CD4-positive, alpha-beta T cell treated with Interleukin-6 at 100 ng/mL for 8 hours (primary cell): ENCODE measurements at places on chromosomes 7 and 10.

DNA sequence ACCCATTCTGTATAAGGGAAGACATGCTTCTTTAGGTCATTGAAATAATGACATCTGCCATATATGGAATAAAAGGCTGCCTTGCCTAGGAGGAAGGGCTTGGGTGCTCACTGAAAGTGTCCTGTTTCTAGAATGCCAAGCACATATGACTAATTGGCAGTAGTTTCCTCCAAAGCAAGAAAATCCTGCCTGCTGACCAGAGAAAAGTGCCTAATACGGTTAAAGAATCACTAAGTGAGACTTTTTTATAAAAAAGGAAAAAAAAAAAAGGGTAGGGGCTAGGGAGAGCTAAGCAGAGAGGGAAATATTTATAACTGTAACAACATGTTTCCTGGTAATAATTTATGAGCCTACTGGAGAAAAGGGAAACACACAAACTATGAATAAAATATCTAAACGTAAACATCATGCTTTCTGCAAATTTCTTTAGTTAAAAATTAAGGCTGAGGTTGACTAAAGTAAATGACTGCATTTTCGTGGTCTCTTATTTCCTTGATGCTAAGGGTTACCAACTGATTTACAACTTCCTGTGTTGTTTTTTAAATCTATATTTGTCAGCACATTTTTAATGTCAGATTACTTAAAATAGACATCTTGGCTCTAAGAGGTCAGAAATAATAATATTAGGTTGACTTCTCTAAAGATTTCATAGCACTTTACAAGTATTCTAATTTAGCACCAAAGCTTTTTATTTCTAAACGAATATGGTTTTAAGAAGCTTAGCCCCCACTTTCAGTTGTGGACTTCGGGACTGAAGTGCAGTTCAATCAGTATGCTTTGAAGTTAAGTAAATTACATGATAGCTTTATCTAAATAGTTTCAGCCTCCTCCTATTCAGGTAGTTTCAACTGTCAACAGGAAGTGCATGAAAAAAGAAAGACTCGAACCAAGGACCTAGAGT lies 89.6 kb downstream of the CABCOCO1 start:
- DNase-seq, result no peak

DNA sequence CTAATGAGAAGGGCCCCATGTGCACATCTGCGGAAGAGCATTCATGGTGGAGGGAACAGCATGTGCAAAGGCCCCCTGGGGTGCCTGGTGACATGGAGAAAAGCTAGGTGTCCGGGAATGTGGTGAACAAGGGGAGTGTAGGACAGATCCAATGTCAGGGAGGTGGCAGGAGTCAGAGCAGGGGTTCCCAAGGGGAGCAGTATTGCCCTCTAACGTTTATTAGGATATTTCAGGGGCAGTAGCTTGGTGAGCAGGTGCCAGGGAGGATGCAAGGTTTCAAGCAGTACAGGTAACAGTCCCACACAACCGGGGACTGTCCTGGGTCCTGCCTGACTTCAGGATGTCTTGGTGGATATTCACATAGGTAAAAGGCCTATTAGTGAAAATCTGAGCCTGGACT lies 209.6 kb downstream of the EMX2 start:
- DNase-seq, result no peak

DNA sequence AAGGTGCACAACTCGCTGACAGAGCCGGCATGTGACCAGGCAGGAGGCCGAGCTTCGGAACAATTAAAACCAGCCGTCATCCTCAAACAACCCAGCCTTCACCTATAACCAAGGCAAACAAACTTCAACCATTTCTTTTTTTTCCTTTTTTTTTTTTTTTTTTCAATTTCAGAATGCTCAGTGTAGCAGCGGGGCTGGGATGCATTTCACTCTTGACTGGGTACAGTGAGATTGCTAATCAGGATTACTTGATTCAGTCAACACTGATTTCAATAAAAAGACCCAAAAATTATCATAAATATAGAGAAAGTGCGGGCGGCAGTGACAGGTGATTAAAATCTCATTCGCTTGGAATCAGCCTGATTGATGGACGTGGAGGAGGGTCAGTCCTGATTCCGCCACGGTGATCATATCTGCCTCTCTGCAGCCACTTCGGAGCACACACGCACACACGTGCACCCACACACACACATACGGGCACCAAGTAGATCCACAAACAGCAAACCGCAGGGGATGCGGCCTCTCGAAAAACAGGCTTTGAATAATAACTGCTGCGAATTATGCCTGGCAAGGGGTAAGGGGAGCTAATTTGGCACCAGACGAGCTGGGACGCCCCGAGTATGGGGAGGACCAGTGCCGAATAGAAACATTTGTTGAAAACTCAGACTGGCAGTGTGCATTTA lies 31.2 kb downstream of the EBF3 start:
- no peak for DNase-seq

GRCh38 chr10:9621216-9621615 lies 1396.5 kb upstream of the CELF2 start:
- no peak for DNase-seq

DNA sequence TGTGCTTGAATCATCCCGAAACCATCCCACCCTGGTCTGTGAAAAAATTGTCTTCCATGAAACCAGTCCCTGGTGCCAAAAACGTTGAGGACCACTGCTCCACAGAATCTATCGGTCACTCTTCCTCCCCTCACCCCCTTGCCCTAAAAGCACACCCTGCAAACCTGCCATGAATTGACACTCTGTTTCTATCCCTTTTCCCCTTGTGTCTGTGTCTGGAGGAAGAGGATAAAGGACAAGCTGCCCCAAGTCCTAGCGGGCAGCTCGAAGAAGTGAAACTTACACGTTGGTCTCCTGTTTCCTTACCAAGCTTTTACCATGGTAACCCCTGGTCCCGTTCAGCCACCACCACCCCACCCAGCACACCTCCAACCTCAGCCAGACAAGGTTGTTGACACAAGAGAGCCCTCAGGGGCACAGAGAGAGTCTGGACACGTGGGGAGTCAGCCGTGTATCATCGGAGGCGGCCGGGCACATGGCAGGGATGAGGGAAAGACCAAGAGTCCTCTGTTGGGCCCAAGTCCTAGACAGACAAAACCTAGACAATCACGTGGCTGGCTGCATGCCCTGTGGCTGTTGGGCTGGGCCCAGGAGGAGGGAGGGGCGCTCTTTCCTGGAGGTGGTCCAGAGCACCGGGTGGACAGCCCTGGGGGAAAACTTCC lies 784 bp upstream of the SERPINE1 start:
- DNase-seq, result no peak

- no peak for DNase-seq
Measured at GRCh38 chr10:109963439-109963838, 40.1 kb upstream of the XPNPEP1 start.

DNA sequence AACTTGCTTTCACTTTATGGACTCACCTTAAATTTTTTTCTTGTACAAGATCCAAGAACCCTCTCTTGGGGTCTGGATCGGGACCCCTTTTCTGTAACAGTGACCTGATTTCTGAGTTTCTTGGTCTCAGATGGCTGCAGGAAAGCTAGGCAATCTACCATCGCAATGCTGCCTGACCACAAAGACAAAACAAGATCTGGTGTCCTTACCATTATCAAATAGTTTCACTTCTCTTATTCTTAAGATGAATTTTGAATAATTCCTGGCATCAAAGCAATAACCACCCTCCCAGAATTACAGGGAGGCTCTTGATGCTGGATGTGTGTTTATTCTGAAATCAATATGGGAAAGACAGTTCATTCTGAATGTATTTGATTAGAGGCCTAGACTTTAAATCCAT lies 77.4 kb upstream of the FRMD4A start:
- DNase-seq, result no peak
